ENCODE measurements at places on chromosomes 3 and 15.

DNA sequence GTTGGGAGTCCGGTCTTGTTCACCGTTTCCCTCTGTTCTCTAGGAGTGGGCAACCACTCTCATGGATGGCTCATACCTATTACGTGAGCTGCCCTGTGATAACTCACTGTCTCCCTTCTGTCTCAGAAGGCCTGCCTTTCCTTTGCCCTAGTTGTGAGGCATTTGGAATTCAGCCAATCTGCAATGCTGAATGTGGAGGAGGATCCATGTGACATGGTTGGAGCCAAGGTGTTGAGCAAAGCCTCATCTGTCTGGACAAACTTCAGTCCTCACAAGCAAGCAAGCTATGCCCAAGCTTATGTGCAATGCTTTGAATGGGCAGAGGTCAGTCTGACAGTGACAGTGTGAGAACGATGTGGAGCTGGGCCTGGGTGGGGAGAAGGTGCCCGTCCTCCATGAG, 37.8 kb upstream of the ATP10A start:
- DNase-seq, result no peak

DNA sequence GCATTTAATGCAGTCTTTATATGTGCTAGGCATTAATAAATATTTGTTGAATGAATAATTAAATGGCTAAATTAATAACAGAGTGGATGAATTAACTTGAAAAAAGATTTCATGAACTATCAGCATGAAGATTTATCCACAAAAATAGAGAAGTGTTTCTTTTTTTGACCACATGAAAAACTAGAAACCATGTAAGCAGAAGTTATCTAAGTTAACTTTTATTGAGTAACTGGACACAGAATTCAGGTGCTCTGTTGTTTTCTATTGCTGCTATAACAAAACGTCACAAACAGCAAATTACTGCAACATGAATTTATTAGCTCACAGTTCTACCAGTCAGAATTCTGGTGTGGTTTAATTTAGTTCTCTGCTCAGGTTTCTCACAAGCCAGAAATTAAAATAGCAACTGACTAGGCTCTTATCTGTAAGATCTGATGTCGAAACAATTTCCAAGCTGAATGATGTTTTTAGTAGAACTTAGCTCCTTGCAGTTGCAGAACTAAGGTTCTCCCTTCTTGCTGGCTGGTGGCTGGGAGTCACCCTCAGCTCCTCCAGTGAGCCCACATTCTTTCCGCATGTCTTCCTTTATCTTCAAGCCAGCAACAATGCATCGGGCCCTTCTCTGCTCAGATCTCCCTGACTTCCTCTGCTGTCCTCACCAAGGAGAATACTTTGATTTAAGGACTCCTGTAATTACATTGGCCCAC, 810.2 kb upstream of the ALCAM start:
- DNase-seq, result no peak

GRCh38 chr3:171807129-171807675, 3.1 kb downstream of the PLD1 start:
- no peak for DNase-seq

DNA sequence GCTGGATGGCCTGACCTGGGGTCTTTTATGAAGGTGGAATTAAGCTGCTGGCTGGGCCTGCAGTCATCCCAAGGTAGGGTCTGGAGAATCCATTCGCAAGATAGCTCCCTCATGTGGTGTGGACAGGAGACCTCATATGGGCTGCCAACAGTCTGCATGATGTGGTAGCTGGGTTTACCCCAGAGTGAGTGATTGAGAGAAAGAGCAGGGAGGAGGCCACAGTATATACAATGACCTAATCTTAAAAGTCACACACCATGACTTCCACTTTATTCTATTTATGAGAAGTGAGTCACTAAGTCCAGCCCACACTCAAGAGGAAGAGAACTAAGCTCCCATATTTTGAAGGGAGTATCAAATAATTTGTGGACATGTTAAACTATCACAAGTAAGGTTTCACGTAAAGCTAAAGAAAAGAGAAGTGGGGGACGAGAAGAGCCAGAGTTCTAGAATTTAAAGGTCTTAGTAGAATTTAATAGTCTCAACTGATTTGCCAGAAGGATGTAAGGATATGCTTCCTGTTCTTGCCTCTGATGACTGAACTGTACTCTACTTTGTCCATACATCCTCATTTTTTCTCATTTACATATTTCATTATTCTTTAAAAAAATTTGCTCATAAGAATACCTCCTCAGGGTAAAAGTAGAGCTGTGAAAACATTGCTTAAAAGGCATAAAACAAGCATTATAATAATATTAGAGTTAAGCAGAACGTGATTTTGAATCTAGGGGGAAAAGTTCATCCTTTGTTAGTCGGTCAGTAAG, 184.4 kb downstream of the PEX5L start:
- peak; percentile 6 for DNase-seq

GRCh38 chr15:95698951-95699350, 631.5 kb upstream of the NR2F2 start:
- DNase-seq, result no peak

GRCh38 chr3:127320529-127321121, 32.8 kb upstream of the PRR20G start:
- DNase-seq, result no peak

GRCh38 chr15:96324192-96324895, 6.2 kb upstream of the NR2F2 start:
- no peak for DNase-seq

DNA sequence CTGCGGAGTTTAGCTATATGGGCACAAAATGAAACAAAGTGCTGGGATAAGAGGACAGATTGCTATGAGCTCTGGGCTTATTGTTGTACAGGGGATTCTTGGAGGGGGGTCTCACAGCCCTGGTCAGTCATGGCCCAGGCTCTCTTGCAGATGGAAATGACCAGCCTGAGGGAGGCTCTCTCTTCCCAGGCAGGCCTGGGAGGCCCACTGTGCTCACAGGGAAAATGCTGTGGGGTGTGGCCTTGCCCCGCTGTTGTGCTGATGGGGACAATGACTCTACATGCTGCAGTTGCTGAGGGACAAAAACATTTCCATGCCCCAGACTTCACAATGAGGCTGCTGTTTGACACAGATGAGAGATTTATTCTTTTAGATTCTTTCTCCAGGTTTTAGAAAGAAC, 202.2 kb downstream of the KLF13 start:
- DNase-seq, result no peak

GRCh38 chr15:68177742-68178141, 27.4 kb downstream of the CALML4 start:
- no peak for DNase-seq

DNA sequence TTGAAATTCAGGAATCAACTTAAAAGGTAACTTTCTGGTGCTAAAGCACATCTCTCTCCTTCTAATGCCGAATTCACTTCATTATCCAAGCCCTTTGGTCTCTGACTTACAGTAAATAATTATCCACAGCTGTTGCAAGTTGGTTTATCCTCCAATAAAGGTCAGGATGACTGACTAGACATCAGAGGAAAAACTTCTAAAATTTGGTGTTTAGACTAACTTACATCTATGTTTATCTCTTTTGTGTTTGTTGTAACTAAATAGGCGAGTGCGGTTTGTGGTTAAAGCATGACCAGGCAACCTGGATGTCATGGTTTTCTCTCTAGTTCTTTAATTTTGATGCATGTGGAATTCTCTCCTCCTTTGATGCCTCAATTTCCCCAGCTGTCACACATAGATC, 237.4 kb upstream of the LRTM1 start:
- no peak for DNase-seq

GRCh38 chr15:29740692-29741311, 81.5 kb downstream of the TJP1 start:
- no peak for DNase-seq

DNA sequence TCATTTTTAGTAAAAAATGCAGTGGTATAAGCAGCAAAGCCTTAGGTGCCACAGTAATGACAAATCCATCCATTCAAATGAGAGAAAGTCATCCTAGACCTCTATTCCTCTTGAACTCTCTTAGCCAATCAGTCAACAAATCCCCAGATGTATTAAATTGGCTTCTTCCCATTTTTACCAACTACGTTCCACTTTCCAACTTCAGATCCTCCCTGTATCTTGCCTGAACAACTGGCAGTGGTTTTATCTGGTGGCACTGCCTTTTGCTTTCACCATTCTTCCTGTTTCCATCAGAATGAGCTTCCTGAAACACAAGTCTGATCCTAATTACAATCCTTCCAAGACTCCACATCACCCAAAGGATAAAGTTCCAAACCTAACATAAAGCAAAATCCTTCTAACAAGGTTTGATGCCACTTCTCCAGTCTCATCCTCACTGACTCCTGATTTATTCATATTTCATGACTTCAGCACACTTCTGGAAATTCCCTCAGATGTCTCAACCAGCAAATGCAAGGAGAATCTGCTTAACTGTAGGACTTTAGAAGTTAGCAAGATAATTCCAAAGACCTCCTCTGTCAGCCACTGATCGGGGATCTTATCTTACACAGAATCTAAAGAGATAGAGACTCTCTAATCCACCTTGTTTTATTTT, 69.8 kb upstream of the SLC4A7 start:
- DNase-seq, result no peak

DNA sequence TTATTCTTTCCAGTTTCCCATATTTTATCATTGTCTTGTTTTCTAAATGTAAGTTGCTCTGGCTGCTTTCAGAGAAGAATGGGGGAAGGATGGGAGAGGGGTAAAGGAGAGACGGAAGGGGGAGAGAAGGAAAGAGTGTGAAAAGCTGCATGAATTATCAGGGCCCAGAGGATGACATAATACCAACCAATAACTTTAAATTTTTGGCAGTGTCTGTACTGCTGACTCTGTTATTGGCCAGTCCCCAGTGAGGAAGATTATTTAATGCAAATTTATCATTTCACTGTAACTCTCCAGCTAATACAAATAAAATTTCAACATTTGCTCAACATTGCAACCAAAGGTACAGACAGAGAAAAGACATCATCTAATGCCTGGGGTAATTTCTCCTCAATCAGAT, 551.7 kb upstream of the CFAP20DC start:
- DNase-seq, result no peak

DNA sequence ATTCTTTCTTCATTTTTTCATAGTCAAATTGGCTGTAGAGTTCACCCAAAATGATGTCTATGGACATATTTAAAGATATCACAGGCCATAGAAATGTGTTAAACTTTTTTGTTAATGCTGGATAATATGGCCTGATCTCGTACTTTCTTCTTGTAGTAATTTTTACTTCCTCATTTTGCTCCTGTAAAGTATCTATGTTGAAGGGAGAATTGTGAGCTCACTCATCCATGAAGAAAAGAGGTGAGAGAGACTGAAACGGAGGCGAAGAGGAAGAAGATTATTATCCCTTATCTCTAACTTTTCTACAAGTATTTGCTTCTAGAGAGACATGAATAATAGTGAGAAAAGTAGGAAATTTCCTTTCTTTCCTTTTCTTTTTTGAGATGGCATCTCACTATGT, 613.8 kb upstream of the TBL1XR1 start:
- DNase-seq, result no peak

DNA sequence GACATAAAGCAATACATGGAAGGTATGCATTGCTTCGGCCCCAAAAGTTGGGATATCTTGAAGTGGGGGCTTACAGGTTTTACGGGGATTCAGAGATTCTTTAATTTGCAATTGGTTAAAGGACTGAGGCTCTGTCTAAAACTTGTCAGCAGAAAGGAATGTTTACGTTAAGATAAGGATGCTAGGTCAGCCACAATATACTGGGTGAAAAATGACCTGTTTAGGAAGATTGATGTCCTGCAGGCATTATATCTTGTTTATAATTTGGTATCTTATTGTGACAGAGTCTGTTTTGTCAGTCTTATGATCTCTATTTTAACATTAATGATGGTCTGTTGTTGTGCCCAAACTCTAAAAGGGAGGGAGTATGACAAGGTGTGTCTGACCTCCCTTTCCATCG, 15.3 kb upstream of the CCNDBP1 start:
- DNase-seq, result no peak

DNA sequence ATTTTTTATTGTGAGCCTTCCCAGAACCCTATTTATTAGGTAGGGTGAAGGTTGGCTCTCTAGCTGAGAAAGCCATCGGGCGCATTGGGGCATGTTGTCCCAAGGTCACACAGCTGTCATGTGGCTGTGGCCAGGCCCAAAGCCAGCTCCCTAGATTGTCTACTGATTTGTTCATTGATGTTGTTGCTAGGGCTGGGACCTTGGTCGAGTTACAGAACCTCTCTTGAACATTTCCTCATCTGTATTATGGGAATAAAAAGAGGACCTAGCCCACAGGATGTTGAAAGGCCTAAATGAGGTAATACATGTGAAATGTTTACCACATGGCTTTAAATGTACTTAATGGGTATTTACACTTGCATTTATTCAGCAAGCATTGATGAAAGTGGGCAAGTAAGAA, 252.5 kb downstream of the SUCLG2 start:
- no peak for DNase-seq

- DNase-seq, result no peak
These were observed 42.7 kb downstream of the METTL6 start for GRCh38 chr3:15384510-15385237.

DNA sequence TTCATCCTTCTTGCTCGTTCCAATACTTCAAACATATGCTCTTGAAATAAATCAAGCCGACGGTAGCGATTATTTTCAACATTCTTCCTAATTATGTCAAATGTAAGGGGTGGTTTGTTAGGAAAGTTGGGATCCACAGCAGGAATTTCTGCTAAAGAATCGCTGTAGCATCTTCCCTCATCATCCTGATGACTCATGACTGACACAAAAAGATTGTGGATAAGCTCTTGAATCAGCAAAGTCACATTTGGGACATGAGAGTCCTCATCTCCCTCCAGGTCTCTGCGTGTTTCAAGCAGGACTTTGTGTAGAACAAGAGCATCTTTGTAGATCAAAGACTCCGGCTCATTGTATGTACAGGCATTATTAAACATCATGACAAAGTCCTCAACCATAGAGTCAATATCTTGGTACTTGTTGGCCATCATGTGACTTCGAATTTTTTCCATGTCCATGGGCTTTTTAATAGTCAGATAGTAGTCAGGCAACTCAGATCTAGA, 73.0 kb downstream of the UQCC5 start:
- peak; percentile 9 for DNase-seq

DNA sequence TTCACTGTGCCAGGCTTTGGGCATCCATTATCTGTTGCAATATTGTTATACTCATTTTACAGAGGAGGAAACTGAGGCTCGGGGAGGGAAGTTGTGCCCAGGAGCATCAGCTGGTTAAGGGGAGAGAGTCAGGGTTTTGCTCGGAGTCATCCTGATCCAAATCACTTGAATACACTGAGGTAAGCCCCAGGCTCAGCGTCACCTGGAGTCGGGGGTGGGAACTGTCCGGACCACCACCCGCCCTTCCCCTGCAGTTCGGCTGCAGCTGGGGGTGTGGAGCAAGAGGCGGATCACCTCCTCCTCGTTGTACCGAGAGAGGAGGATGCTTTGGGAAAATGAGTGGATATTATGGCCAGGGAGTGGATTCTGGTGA, 646 bp downstream of the HRH1 start:
- no peak for DNase-seq
